ENCODE measurements at places on chromosomes 7 and 10. TPM values are rescaled to one million over a fixed set of nuclear protein-coding genes. Genes with fewer than 3 reads are reported as not detected.

GRCh38 chr10:130357951-130358350 lies 221.8 kb downstream of the GLRX3 start:
- no peaks in the 10 kb centered on the region for H3K4me1 ChIP-seq
- H3K27me3 ChIP-seq, result no peaks in the 10 kb centered on the region
- no peak overlapping the region for H3K27ac ChIP-seq
- H3K4me3 ChIP-seq, result no peak overlapping the region
- DNase-seq, result no peak
- no peaks in the 10 kb centered on the region for H3K36me3 ChIP-seq

- no peaks in the 10 kb centered on the region for H3K4me1 ChIP-seq
- no peaks in the 10 kb centered on the region for H3K27me3 ChIP-seq
- no peak overlapping the region for H3K4me3 ChIP-seq
- H3K36me3 ChIP-seq, result no peaks in the 10 kb centered on the region
These were observed 62.3 kb downstream of the HTR5A start for GRCh38 chr7:155132431-155132830.

DNA sequence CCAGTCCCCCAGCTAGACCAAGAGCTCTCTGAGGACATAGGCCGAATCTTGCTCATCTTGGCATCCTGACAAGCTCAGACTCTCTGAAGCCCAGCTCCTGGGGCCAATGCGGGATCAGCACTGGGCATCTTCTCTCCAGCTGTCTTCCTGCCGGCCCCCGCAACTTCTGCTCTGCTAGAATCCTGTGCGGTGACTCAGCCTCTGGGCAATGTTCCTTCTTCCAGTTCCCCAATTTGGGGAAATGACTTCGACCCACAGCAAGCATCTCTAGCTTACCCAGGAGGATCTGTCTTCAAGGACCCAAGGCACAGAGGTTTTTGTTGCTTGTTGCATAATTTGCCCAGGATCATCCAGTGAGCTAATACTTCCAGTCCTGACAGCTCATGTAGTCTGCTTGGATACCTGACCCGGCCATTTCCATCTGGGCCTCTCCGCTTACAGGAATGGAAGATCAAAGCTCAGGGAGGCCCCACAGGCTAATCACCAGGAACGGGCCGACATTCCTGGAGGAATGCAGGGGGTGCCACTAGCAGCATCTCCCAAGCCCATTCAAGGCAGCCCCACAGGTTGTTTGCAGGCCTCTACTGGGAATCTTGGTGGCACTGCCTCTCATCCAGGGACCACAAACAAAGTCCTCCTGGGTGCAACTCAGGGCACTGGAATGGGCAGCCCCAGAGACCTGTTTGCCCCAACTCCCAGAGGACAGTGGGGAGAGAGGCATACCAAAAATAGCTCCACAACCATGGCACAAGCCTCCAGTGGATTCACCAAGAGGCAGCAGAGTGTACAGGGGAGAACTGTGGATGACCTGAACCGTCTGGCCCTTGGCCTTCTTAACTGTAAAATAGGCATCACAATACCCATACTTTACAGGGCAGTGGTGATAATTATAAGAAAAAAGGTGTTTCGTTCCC lies 151.9 kb downstream of the NEURL1 start:
- no peaks in the 10 kb centered on the region for H3K27me3 ChIP-seq
- H3K36me3 ChIP-seq, result peaks cover 54% of the 10 kb centered on the region
- peaks cover 16% of the 10 kb centered on the region for H3K4me1 ChIP-seq
- peak; percentile 68 for DNase-seq

DNA sequence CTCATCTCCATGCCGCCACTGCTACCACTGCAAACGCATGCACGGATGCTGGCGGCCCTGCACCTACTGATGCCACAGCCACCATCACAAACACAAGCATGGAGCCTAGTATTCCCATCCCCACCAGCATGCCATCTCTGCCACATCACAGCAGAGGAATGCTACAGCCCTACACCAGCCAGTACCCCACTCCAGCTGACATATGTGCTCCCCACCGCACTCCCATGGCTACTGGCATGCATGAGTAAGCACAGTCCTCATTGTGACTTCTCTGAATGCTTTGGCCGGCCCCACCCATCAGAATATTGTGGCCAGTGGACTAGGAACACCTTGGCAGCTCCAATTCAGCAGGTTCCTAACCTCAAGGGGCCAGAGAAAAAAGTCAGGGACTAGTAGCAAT lies 705.5 kb downstream of the POM121L12 start:
- H3K36me3 ChIP-seq, result no peaks in the 10 kb centered on the region
- H3K4me1 ChIP-seq, result no peaks in the 10 kb centered on the region
- no peak overlapping the region for H3K27ac ChIP-seq
- H3K4me3 ChIP-seq, result no peak overlapping the region
- DNase-seq, result no peak

The TMEM184A gene
- 3.2 TPM for total RNA-seq

The MXI1 gene
- total RNA-seq, result 4.3 TPM

All from SJSA1 (cell line).